Trophoblast cell (in vitro differentiated cells and primary cell): ENCODE measurements at places on chromosomes 4 and X.

DNA sequence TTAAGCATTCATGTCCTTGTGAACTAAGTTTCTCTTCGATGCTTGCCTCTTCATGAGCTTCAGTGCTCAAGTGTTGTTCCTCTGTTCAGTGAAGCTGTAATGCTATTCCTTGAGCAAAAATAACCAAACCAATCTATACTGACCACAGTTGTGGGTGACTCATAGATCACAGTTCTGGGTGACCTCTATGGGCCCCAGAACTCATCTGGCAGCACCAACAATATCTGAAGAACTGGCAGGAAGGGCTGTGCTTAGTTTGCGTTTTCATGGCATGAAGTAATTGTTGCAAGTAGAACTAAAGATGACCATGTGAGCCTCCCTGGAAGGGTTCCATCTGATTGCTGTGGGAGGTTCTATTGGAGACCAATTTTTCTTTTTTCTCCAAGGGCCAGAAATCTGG is 106.2 kb downstream of the CCNG2 start:
- DNase-seq = no peak

- no peak for DNase-seq
Measured at GRCh38 chr4:141241986-141242385, 21.3 kb downstream of the ZNF330 start.

DNA sequence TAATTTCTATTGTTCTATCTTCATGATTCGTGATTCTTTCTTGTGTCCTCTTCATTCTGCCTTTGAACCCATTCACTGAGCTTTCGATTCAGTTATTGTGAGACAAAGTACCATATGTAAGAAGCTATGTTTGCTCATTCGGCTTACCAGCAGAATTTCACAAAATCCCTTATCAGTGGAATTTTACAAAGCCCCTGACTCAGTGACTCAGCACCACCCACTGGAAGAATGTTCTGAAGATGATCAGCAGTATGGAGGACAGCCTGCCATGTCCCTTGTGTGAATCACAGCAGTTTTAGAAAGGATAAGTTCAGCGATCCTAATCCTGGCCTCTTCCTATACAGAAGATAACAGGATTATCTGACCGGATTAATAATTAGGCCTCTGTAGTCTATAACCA is 5.8 kb upstream of the UXT start:
- DNase-seq = peak; percentile 40

- DNase-seq = no peak
Measured at GRCh38 chr4:74395633-74396032, 30.7 kb downstream of the EREG start.

DNA sequence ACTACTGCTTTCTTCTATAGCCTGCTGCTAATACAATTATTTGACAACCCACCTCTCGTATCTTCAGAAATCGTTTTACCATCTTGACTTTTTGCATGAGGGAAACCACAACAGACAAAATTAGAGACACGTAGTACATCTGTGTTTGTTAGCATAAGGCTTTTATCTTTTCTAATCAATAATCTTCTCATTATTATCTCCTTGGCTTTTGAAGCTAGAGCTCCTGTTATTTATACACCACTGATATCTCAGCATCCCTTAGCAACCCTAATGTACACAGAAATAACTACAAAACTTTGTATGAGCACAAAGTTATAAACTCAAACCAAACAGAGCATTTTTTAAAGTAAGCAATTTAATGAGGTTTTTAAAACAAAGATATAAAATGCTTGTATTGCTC is 39.7 kb downstream of the CORIN start:
- DNase-seq = no peak

GRCh38 chr4:38452009-38452408 is 212.0 kb upstream of the KLF3 start:
- no peak for DNase-seq

- no peak for DNase-seq
Measured at GRCh38 chr4:129342819-129343408, 247.0 kb downstream of the C4orf33 start.

DNA sequence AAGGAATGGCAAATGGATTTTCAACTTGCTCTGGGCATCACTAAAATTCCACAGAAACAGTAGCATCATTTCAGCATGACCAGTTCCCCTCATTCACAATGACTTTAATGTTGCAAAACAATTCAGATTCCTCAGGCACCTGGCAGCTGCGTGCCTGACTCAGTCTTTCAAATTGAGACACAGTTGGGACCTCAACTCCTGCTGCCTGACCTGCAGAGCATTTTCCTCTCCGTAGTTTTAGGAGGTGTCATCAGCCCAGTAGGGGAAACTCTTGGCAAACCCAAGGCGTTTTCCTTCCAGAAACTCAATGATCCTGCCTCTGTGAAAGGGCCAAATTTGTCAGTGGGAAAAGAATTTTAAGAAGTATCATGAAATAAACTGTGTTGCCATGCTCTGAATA is 388.9 kb downstream of the SPRY1 start:
- peak; percentile 89 for DNase-seq

- no peak for DNase-seq
Measured at GRCh38 chrX:70553516-70553915, 108.9 kb downstream of the DLG3 start.

- no peak for DNase-seq
Measured at GRCh38 chrX:48966796-48967579, 4.7 kb downstream of the KCND1 start.

DNA sequence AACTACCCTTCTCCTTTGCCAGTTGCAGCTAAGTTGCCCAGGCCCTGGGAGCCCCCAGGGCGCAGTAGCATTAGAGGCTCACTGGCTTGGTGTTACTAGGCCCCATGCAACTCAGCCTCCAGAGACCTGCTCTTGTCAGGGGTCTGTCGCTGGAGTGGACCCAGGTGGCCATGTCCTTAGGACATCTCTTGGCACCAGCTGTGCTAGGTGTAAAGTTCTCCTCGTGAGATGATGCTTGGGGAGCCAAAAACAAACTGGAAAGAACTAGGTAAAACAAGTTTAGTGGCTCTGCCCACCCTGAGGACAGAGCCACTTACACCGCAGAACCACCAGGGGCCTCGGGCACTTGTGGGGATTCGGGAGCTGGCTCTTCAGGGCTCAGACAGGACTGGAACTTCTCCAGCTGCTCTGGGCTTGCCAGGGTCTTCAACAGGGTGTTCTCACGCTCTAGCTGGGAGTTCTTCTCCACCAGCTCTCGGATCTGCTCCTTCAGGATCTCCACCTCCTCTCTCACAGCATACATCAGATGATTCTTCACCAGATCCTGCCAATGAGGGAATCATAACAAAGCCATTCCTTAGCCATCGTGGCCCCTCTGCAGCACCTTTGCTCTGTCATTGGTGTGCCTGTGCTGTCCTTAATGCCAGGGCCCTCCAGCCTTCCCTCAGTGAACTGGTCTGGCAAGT is 61.2 kb downstream of the TSC22D3 start:
- peak; percentile 19 for DNase-seq

DNA sequence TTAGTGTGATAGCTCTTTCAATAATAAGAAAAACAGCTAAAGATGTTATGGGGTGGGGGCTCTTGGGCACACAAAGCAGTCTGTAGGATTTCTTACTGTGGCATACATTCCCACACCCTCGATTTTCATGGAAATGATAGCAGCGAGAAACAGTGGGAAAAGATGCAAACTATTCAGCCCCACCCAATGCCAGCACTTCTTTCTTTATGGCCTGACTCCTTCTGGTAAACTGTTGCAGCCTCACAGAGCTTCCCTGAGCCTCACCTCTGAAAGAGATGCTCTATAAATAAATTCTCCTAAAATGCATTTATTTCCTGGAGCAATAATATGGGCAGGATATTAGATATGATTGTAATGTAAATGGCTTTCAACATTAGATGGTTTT is 910 bp downstream of the ANK2 start:
- no peak for DNase-seq

DNA sequence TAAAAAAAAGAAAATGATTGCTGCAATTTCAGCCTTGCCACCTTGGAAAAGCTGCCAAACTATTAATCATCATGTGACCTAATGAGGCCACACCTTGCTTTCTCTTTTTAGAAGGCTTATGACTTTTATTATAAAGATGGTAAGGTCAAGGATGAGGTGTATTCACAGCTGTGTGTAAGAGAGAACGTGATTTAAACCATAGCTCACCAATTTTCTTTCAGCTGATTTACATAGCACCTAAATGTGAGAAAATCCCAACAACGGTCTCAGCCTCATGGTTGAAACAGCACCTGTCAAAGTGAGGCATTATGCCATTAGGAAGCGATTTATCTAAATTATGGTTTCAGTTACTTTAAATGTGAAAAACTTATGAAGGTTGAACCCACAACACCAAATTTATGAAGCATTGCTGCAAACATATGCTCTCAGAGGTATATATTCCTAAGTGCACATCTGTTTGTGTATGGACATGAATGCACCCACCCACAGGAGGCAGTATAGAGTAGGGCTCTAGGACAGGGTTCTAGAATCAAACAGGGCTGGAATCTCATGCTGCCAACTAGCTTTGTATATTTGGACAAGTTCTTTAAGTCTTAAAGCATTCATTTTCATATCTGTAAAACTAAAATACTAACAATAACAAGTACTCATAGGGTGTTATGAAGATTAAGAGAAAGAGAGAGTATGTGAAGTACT is 40.7 kb downstream of the ANXA3 start:
- peak; percentile 22 for DNase-seq

DNA sequence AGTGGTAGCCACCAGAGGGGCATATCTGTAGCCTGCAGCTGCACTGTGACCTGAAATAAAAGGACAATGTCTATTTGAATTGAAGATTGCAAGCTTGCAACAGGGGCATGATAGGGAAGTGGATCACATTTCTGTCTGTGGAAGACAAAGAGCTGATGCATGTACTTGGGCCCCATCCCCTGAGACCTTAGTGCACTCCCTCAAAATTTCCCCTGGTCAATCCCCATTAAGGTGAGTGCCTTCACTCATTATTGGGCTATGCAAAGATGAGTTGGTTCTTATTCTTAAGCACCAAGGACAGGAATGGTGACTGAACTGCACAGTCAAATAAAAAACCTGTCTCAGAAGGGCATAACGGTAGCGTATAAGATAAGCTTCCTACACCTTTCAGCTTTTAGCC is 273.1 kb upstream of the ARSJ start:
- no peak for DNase-seq

- DNase-seq = no peak
Measured at GRCh38 chrX:123203772-123204171, 19.7 kb downstream of the GRIA3 start.

DNA sequence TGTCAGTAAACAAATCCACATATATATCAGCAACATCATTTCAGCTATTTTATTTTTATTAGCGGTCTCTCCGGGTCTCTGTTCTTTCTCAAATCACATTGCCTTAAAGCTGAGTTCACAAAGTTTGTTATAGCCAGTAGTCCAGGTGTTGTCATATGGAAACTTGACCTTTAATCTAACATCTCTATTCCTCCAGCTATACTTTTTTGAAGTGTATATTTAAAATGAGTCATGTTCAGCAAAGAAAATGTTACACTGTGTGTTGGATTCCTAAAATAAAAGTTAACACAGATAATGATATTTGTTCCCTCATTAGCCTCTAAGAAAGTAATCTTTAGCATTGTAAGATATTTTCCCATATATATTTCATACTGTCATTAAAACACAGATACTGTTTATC is 63.6 kb downstream of the SMARCAD1 start:
- DNase-seq = no peak

GRCh38 chr4:56641494-56642051 is 39.5 kb downstream of the HOPX start:
- DNase-seq = peak; percentile 80

GRCh38 chrX:17737986-17738713 is 857 bp downstream of the SCML1 start:
- DNase-seq = peak; percentile 27

GRCh38 chrX:25207803-25208475 is 192.2 kb upstream of the ARX start:
- DNase-seq = no peak

GRCh38 chr4:140515423-140515822 is 8.5 kb upstream of the ELMOD2 start:
- no peak for DNase-seq

DNA sequence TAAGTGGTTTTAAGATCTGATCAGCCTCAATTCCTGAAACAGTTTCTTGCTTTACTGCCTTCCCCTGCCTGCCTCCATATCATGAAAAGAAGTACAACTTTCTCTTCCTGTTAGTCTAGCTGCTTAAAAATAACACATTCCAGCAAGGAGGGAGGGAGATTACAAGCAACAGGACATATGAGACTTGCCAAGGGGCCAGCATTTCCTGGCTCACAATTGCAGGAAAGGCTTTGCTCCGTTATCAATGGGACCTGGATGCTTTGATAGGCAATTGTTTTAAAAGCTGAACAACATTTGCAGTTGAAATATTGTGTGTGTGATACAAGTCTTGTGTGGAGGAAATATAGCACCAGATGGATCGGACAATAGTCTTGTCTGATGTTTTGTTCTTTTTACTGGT is 425.0 kb downstream of the FAT4 start:
- DNase-seq = no peak

DNA sequence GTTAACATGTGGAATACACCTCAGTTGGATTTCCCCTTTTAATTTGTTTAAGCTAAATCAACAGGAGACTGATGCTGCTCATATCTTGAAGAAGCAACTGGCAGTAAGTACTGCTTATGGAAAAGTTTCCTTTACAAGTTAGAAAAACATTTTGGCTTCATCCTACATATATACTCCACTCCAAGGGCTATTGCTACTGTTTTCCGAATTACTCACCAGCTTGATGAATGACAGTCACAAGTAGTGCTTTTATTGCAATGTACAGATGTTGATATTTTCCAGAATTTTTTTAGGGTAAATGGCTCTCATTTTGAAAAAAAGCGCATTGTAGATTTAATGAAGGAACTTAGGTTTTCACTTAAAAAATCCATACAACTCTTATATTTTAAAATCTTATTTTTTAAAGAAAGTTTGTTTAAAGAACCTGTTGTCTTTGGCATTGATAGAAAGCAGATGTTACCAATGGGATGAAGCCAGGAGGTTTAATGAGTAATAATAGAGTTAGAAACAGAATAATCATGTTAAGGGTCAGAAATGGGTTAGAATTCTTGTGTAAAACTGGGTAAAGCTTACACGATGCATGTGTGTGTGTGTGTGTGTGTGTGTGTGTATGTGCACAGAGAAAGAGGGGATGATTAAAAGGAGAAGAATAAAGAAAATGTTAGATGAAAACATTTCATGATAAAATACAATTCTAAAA is 272.9 kb downstream of the CFAP299 start:
- no peak for DNase-seq

DNA sequence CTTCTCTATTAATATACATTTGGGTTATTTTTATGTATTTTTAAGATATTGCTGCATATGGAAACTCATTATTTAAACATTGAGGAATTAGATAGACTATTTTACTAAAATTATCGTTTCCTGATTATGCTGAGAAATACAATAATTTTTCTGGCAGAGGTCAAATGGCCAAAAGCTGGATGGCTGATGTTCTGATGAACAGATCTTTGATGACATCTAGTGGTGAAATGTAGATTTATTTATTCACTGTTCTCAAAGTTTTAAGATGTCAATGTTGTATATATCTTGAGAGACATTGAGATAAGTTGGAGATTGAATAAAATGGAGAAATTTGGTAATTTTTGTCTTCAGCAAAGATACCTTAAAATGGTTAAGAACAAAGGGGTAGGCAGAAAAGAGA is 96.2 kb downstream of the UGT8 start:
- DNase-seq = peak; percentile 66
